ENCODE measurements at places on chromosomes 1 and 21.

- no peak for DNase-seq
Measured at GRCh38 chr1:64033667-64034220, 169.7 kb upstream of the UBE2U start.

GRCh38 chr1:209761011-209761635 is 5.3 kb downstream of the TRAF3IP3 start:
- DNase-seq = no peak

DNA sequence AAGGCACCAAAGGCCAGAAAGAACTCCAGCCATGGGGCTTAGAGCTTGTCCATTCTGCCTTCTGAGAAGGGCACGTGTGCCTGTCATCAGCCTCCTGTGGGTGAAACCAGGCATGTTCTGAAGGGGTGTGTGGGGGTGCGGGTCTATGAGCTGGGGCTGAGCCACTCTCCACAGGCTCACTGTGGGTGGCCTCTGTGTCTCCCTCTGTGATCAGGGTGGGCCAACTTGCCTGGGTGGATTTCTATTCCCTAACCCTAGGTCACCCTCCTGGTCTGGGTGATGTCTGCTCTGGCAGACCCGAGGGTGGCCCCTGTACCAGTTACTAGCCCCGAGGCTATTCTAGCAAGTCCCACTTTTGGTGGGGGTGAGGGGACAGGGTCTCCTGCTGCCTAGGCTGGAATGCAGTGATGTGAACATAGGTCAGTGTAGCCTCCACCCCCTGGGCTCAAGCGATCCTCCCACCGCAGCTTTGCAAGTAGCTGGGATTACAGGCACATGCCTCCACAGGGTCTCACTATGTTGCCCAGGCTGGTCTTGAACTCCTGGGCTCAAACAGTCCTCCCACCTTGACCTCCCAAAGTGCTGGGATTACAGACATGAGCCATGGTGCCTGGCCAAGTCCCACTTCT is 94.4 kb downstream of the TRIM11 start:
- DNase-seq = no peak

GRCh38 chr1:179866616-179867015 is 11.0 kb downstream of the TOR1AIP2 start:
- no peak for DNase-seq

GRCh38 chr1:3360646-3361257 is 93.7 kb upstream of the ARHGEF16 start:
- DNase-seq = no peak

GRCh38 chr1:39652105-39652504 is 12.7 kb upstream of the HEYL start:
- no peak for DNase-seq

GRCh38 chr1:16450863-16451481 is 10.4 kb downstream of the NECAP2 start:
- no peak for DNase-seq

DNA sequence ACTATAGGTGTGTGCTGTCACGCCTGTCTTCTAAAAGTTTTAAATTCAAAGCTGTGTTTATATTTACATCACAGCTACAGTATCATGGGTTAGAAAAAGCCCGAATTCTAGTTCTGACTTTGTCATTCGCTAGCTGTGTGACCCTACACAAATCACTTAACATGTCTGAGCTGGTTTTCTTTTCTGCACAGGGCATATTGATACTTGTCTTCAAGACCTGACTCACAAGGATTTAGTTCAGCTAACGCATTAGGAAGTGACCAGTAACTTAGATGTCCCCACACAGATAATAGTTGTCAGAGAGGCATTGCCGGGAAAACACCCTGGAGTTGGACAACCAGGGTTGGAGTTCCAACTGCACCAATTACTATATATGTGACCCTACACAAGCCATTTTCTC is 25.9 kb downstream of the GIPC2 start:
- peak; percentile 75 for DNase-seq

DNA sequence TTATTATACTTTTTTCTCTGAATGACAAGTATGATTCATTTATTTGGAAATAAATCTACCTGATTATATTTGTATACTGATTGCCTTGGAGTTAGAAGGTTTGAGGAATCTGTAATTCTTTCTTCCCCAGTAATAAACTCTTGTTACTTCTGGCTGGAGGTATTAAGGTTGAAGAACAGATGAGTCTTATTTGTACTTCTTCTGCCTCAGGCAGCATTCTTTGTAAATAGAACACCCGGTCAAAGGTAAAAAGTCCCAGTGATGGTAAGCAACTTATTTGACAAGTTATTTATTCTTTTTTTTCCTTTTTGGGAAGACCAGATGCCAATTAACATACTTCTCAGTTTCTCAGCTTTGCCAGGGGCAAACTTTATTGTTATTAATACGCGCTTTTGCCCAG is 12.9 kb downstream of the SNX27 start:
- no peak for DNase-seq

GRCh38 chr1:12125422-12126355 is 41.1 kb upstream of the TNFRSF1B start:
- no peak for DNase-seq

DNA sequence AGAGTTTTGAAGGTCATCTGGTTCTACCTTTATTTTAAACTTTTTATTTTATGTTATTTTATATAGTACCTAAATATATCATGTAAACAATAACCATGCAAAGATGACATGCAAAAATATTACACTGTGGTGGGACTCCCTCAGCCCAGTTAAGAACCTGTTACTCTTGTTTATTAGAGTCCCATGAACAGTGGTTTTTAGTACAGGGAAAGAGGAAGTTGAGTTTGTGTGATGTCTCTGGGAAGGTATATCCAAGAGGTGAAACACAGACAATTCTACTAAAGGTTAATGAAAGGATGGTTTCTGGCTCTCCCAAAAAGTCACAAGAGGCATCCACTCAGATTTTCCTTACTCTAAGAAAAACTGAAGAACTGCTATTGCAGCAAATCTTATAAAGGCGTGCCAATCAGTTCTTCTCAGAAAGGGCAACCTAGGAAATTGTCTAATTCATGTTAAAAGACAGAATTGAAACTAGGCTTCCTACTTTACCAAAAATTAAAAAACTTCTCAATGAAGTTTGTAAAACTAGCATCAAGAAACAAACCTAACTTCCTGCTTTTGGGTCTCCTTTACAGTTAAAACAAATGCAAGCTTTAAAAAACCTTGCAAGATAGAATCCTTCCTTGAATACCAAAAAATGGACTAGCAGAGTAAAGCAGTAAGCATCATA is 19.9 kb downstream of the GFI1 start:
- DNase-seq = no peak

- no peak for DNase-seq
Measured at GRCh38 chr1:215971793-215972441, 404.8 kb downstream of the KCTD3 start.

DNA sequence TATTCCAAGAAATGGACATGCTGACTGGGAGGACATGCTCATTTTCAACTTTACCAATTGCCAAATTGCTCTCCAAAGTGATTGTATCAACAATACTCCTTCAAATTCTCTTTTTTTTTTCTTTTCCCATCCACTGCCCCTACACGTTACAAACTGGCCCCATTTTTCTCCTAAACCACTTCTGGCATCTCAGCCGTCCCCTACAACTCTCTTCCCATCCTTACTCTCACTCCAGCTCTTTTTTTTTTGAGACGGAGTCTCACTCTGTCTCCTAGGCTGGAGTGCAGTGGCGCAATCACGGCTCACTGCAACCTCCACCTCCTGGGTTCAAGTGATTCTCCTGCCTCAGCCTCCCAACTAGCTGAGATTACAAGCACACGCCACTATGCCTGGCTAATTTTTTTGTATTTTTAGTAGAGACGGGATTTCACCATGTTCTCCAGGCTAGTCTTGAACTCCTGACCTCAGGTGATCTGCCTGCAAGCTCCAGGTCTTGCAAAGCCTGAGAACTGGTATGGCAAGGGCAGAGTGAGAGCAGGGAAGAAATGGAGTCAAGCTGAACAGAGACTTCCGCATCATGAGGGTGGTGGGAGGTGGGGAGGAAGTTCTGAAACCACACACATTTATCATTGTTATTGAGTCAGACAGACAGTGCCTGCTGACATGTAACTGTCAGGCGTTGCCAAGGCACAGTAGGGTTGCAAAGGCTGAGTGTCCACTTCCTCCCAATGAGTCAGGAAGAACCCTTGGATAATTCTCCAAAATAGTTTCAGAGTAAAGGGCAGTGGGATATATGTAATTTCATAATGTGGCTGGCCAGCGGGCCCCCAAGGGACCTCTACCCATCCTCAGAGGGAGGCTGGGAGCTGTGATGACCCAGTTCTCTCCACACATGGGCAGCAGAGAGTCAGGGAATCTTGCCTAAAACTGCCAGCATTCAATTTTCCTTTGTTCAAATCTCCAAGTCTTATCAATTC is 17.4 kb downstream of the CELA3A start:
- DNase-seq = peak; percentile 86

DNA sequence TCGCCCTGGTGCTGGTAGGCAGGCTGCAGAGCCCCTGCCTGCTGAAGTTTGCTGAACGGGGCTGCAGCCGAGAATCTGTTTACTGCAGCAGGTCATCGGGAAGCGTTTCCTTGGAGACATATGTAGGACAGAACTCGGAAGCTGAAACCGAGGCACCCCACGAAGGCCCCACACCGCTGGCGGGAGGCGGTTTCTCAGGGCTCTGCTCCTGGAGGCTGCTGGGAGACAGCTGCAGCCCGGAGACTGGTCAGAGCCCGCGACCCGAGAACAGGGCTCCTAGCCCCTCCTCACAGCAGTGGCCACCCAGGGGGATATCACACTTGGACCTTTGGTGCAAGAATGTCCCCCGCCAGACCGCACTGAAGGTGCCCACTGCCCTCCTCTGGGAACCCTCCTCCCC is 12.7 kb upstream of the PLCH2 start:
- DNase-seq = no peak

DNA sequence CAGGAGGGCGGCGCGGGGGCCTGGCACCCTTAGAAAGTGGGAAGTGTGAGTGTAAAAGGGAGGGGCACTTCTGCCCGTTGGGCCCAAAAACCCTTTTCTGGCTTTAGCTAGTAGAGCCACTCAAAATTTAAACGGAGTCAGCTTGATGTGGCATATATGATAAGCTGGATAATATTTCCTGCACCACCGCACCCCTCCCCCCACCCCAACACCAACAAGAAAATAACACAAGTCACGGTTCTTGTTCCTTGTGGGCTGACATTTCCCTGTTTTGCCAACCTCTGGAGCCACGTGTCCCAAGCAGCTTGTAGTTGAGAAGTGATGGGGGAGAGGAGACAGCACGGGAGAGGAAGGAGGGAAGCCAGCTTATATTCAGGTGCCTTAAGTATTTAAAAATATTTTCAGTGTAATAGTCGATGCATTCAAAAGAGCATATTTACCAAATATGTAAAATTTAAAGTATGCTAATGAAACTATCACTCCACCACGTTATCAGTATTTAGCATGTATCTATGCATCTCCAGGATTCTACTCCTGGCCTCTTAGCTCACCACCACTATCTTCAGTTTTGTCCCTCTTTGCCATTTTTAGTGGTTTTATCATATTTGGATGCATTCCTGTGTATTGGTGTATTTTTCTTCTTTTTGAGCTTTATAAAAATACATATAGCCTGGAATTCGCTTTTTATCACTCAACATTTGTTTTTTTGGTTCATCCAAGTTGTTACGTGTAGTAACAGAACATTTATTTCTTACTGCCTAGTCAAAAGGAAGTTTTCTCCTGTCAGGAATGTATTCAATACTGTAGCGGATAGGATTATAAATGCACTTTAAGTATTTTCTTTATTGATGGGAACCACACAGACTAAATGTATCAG is 773 bp upstream of the DDX59 start:
- peak; percentile 34 for DNase-seq

DNA sequence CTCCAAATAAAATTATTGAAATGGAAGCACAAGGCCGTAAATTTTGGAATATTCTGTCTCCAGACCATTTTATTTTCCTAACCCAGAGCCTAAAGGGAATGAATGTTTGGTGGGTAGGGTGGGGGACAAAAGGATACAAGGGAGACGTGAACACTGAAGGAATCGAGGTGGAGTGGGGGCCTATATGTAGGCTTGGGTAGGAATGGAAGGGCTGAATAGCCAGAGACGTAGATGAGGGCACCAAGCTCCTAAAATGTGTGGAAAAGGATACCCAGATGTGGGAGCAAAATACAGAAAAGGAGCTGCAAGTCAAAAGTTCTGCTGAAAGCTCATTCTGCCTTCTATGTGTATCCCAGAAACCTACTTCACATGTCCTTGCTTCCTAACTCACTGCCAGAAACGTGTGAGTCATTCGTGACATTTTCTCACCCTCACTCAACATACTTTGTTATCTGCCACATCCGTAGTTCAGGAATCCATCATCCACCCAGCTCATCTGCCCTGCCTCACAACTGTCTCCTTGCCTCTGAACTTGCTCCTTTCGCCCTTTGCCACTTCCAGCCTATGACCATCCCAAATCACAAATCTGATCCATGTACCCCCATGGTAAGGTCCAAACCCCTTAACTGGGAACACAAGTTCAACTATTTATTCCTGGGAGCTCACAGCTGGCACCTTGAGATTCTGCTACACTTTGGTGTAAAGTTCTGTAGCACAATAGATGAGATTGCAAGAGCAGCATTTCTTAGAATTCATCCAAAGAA is 84.1 kb upstream of the PRDX6 start:
- DNase-seq = peak; percentile 26

GRCh38 chr1:64691626-64692025 is 53.2 kb upstream of the RAVER2 start:
- DNase-seq = no peak

GRCh38 chr1:168628807-168629206 is 52.4 kb downstream of the XCL1 start:
- DNase-seq = peak; percentile 98

DNA sequence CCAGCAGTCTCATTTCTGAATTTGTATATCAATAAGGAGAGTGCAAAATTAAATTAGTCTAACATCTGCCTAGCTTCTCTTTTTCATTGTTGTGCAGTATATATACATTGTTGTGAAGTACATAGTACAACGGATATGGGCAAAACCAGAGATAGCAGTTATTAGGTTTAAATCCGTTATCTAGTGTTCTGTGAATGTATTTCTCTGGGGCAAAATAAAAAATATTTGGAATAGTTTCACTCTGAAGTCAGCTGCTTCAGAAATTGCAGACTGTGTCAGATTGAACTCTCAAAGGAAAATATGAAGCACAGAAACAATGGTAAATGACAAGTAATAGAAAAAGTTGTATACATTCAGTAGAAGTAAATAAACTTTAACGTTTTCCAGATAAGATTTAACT is 836.5 kb upstream of the CXADR start:
- DNase-seq = no peak

GRCh38 chr1:16125088-16125470 is 30.8 kb downstream of the EPHA2 start:
- no peak for DNase-seq
